ENCODE measurements at places on chromosomes 11 and 22.

- no peak for DNase-seq
These were observed 90.2 kb downstream of the CEP164 start for GRCh38 chr11:117417856-117418255.

DNA sequence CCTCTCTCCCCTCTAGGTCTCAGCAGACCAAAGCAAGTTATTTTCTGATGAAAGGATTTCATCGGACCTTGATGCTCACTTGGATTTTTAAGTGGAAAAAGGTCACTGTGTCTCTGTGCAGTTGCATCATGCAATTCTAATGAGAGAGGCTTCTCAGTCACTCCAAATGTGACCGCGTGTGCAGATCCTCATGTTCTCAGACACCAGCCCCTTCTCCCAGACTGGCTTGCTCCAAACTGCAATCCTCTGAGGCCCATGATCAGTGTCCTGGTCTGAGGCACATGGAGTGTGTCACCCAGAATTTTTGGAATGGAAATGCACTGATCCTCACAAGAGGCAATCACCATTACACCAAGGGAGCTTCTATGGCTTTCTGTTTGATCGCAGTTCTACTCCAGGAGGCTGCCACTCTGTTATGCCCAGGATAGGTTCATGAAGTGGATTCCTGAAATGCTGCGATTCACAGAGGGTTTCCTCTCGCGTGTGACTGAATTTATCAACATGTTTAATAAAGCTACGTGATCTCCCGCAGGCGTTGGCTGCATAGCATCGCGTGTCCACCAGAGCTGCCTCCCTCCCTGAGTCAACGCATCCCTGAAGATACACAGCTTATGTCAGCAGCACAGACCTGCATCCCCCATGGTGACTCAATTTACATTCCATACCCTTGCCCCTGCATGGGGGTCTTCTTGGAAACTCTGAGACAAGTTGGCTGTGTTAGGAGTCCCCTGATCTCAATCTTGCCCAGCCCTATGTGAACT is 544.6 kb upstream of the B3GAT1 start:
- no peak for DNase-seq

DNA sequence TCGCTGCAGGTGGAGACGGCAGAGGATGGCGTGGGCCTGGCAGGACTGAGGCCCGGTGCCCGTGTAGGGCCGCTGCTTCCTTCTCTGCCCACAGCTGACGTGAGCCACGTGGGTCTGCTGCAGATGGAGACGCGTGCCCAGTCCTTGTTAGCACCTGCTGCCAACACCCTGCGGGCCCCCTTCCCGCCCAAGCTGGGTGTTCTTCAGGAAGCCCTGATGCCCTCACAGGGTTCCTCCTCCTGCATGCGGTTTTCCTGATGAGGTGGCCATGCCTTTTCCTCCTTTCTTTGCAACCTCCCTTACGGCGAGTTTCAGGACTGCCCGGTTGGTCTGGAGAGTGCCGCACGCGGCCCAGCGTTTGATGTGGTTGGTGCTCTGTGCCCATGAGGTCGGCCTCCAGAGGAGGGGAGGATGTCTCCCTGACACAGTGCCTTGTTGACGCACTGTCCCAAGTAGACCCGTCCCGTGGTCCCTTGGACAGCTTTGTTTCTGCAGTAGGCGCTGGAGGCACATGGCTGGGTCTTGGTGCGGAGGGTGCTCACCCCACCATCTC is 44.7 kb downstream of the AP2A2 start:
- no peak for DNase-seq

- no peak for DNase-seq
These were observed 9.7 kb downstream of the MRGPRF start for GRCh38 chr11:69003301-69003865.

- peak; percentile 83 for DNase-seq
These were observed 13.0 kb upstream of the UBASH3B start for GRCh38 chr11:122642472-122642922.

GRCh38 chr22:28885939-28886338 is 2.6 kb downstream of the ZNRF3 start:
- DNase-seq, result no peak

DNA sequence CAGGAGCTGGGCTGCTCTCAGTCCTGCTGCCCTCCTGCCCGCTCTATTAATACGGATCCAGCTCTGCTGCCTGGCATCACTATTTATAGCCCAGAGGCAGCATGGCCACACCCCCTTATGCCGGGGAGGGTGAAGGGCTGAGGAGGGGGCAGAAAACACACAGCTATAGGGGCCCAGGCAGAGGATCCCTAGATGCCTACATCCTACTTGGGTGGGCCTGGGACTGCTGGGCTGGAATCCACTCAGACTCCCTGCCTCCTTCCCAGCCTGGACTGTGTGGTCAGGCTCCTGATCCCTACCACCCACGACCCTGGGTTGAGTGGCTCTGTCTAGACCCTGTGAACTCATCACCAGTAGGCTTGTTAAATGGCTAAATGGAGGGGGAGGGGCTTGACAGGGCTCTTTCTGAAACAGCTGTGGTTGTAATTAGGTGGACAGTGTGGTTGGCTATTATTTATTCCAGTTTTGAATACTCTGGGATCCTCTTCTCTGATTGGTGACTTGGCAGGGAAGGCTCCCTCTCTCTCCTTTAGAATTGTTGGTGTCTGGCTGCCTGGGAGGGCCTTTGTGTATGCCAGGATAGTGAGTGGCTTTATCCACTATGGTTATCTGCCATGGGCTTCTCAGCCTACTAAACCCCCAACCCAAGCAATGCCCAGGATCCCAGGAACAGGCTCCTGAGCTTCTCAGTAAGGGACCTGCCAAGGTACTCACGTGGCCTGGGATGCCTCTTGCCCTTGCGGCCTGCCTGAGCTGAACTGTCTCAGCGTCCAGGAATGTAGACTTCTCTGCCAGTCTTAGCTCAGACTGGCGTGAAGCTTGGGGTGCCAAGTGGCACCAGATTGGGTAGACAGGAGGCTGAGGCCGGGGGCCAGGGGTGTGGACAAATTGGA is 15.2 kb downstream of the PHLDB1 start:
- DNase-seq, result peak; percentile 86

DNA sequence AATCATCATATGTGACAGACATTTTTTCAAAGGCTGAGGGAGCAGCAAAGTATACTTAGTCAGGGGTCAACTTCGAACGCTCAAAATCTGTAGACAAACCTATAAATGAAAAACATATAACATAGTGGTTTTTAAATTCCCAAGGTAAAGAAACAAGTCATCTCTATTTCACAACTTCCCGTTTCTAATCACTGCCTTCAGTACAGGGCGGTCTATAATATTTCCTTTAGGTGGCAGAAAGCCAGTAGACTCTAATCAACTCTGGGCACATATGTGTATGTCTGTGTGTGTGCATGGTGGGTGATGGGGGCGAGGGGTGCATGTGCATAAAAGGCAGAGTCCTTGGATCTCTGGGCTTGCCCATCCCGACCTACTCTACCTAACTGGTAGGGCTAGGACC is 55.0 kb upstream of the ARFGAP3 start:
- no peak for DNase-seq

GRCh38 chr11:111305162-111305802 is 6.9 kb downstream of the POU2AF3 start:
- no peak for DNase-seq

- DNase-seq, result no peak
These were observed 43.5 kb downstream of the MN1 start for GRCh38 chr22:27757928-27758525.

- DNase-seq, result no peak
These were observed 887 bp downstream of the TRPC6 start for GRCh38 chr11:101582989-101583250.

- DNase-seq, result no peak
These were observed 121.6 kb upstream of the SNX19 start for GRCh38 chr11:131037873-131038272.

GRCh38 chr22:30402028-30402765 is 5.4 kb downstream of the SEC14L2 start:
- DNase-seq, result peak; percentile 44

DNA sequence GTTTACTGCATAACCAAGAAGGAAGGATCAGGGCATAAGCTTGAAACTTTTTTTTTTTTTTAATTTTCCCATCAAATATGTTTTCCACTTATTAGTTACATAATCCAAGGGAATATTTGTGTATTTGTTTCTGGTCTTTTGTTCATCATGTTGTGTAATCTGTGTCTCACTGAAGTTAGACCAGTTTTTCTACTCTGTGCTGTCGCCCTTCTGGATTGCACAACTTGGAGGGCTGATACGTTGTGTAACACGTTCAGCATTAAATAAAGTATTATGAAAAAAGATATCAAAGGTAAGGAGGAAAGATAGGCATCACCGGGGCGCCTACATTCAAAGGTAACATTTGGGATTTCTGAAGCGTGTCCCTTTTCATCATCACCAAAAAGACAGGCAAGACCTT is 3.3 kb upstream of the E2F8 start:
- peak; percentile 33 for DNase-seq

DNA sequence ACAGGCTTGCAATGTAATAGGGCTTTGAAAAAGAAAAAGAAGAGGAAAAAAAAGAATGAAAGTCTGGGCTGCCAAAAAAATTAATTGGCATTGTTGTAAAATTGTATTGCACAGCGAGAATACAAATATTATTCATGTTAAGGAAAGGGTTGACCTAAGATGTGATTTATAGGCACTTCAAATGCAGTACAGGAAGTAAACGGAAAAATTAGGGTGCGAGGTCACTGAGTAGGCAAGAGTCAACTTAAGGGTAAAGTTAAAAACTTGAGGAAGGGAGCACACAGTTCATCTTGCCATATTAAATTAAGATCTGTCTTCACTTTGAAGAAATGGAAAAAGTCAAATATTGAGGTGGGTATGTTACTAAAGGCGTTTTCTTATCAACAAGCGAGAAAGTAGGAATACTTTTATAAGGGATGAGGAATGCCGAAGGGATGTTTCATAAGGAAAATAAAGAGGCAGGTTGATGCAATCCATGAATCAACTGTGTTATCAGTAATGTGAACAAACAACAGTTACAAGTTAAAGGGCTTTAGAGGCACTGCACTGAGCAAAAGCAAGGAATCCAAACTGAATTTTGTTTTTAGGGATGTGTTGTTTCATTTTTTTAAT is 123.0 kb downstream of the WT1 start:
- no peak for DNase-seq

DNA sequence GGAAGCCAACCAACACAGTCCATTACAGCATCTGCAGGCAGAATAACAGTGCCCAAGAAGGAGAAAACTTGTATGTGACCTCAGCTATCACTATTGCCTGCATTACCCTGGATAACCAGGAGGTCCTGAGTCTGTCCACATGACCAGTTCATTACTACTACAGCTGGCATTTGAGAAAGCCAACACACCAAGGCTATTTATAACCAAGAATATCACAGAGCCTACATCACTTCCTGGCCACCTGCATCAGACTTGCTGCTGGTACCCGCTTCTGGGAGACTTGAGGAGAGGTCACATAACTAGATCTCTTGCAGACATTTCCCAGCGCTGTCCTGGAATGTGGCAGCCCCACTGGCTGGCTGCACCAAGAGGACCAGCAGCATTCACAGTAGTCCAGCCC is 11.1 kb upstream of the OR56B4 start:
- DNase-seq, result no peak

GRCh38 chr11:110474578-110474977 is 44.8 kb downstream of the FDX1 start:
- no peak for DNase-seq

DNA sequence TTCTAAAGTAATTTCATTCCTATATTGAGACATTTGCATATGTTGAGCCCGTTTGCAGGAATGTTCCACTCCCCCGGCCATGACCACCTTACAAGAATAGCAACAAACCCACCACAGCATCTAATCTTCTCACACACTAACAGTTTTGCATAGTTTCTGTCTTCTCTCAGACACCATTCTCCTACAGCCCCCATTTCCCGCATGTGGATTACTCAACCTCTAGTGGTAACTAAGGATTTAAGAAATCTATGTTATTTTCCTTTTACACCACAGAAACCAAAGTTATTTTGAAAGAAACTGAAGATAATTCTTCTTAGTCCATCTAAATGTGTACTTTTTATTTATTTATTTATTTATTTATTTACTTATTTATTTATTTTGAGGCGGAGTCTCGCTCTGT is 2.3 kb downstream of the MS4A4E start:
- DNase-seq, result no peak

- no peak for DNase-seq
These were observed 22.6 kb downstream of the MRPL23 start for GRCh38 chr11:1969776-1970175.

DNA sequence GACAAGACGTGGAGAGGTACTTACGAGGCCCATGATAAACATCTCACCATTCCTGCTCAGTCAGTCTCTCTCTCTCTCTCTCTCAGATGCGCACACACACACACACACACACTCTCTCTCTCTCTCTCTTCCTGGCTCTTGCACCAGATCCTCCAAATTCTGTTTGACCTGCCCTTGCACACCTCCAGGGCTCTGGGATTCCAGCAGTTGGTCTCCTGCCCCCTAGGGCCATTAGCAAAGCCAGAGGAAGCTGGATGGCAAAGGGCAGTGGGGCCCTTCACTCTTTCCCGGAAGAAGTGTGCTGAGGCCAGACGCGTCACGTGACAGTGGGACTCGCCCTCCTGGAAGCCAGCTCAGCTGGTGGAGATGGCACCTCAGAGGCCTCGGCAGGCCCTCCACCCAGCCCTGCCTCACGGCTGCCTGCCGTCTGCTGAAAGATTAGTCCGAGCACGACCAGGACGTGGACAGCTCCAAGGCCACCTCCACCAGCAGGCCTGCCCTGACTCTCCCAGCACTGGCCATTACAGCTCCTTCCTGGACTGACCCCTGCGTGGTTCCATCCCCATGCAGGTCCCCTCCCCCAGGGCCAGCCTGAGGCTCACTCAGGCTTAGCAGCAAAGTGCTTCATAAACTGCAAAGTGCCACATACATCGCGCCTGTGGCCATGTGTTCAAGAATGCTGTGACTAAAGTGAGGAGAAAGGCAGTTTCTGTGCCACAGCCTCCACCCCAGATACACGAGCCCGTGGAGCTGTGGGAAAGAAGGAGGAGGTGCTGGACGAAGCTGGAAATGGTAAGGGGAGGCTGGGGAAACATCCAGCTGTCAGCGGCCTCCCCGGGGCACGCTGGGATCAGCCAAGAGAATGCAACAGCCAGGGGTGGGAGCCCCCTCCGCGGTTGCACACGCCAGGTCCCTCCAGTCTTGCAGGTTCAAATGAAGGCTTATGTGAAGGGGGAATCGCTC is 3.7 kb downstream of the PDGFB start:
- peak; percentile 69 for DNase-seq

DNA sequence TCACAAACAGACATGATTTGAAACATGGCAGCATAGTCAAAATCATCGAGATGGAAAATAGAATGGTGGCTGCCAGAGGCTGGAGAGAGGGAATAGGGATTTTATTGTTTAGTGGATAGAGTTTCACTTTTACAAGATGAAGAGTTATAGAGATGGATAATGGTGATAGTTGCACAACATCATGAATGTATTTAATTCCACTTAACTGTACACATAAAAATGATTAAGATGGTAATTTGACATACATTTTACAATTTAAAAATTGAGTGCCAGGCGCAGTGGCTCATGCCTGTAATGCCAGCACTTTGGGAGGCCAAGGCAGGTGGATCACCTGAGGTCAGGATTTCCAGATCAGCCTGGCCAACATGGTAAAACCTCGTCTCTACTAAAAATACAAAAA is 21.2 kb downstream of the TTC28 start:
- no peak for DNase-seq
